ENCODE measurements at places on chromosomes 2 and 18. TPM values are rescaled to one million over a fixed set of nuclear protein-coding genes. Genes with fewer than 3 reads are reported as not detected.
A peak's percentile ranks its signal among the peaks of the same experiment; 100 is the strongest.

DNA sequence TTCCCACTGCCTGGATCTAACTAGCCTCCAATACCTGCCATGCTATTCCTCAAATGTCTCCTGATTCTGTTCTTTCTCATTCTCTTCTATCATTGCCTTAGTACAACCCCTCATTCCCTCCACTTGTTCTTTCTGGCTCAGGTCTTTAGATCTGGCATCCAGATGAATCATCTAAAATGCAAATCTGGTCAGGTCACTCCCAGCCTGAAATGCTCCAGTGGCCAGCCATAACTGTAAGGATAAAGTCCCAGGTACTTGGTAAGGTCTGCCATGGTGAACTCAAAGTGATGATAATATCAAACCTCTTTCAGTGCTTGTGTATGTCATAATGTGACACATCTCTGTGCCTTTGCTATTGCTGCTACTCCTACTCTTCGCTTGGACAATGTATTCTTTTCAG is 2.9 kb upstream of the SNRNP27 start:
- H3K27me3 ChIP-seq = no peaks in the 10 kb centered on the region
- DNase-seq = no peak
- no peak overlapping the region for H3K4me3 ChIP-seq
- H3K27ac ChIP-seq = no peak overlapping the region

DNA sequence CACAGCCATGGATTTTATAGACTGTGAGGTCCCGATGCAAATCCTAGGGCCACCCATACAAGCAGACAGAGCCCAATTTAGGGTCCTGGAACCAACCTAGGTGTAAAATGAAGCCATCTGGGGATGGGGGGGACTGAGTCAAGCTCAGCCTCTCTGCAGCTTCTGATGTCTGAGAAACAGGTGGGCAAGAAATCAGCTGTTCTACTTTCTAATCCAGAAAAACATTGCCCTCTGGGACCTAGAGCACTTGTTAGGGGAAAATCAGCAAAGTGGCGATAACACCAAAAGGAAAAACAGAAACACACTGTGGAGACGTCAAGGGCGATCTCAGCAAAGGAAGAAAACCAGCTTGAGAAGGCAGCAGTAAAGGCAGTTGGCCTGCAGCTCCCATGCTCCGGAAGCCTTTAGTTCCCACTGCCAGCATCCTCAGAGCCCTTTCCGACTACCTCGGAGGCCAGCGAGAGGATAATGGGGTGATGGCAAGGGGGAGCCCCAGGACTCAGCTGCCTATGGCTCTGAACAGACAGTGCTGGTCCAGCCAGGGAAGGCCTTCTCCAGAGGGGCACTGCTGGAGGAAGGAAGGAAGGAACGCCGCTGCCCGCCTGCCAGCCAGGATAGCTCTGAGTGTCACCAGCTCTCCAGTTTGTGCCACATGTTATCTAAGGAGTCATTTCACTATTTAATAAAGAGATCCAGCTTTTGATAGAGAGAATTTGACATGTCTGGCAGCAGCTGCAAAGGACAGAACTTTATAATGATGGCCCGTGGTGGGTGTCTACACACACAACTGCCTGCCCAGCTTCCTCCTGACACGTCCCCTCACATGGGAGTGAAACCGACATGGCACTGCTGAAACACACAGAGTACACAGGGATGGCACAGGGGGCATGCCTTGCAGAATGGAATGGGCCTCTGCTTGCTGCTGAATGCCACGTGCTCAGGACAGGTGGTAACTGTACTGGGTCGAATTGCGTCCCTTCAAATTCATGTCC is 37.7 kb downstream of the HS1BP3 start:
- H3K4me3 ChIP-seq = no peak overlapping the region
- H3K4me1 ChIP-seq = no peaks in the 10 kb centered on the region
- H3K36me3 ChIP-seq = no peaks in the 10 kb centered on the region
- H3K27me3 ChIP-seq = no peaks in the 10 kb centered on the region
- no peak overlapping the region for H3K27ac ChIP-seq

GRCh38 chr2:26721115-26722032 is 28.9 kb downstream of the KCNK3 start:
- H3K27me3 ChIP-seq = no peaks in the 10 kb centered on the region
- H3K4me3 ChIP-seq = no peak overlapping the region
- no peak for DNase-seq
- H3K36me3 ChIP-seq = no peaks in the 10 kb centered on the region
- no peak overlapping the region for H3K27ac ChIP-seq

DNA sequence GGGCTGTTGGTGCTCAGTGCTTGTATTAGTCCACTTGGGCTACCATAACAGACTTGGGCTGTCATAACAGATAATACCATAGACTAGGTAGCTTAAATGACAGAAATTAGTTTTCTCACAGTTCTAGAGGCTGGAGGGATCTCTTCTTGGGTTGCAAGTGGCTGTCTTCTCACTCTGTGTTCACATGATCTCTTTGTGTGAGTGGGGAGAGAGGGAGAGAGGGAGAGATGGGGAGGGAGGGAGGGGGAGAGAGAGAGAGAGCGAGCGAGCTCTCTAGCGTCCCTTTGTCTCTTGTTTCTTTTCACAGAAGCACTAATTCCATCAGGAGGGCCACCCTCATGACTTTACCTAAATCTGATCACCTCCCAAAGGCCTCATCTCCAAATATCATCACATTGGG is 4.5 kb upstream of the XRCC5 start:
- H3K27ac ChIP-seq = no peak overlapping the region
- H3K27me3 ChIP-seq = no peaks in the 10 kb centered on the region
- DNase-seq = no peak
- no peak overlapping the region for H3K4me3 ChIP-seq
- H3K36me3 ChIP-seq = peaks cover 3% of the 10 kb centered on the region
- peaks cover 14% of the 10 kb centered on the region for H3K4me1 ChIP-seq

DNA sequence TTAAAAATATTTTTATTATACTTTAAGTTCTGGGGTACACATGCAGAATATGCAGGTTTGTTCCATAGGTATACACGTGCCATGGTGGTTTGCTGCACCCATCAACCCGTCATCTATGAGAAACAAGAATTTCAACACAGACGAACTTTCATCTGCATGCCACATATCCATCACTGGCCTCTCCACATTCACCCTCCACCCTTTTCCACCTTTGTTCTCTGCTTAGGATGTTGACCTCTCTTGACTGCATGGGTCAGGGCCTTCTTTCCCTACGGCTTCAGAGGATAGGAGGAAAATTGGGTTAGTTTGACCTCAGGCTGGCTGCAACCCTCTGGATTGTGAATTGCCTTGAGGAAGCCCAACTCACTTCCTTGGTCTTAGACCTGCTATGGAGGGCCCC is 260.9 kb downstream of the MREG start:
- no peaks in the 10 kb centered on the region for H3K27me3 ChIP-seq
- H3K4me1 ChIP-seq = peaks cover 39% of the 10 kb centered on the region
- H3K36me3 ChIP-seq = no peaks in the 10 kb centered on the region
- no peak for DNase-seq

- H3K36me3 ChIP-seq = no peaks in the 10 kb centered on the region
- H3K4me1 ChIP-seq = no peaks in the 10 kb centered on the region
- H3K27ac ChIP-seq = no peak overlapping the region
- peaks cover 2% of the 10 kb centered on the region for H3K27me3 ChIP-seq
- no peak for DNase-seq
Measured at GRCh38 chr2:134861173-134861572, 22.8 kb downstream of the ACMSD start.

The RUFY4 gene
- not detected for total RNA-seq

DNA sequence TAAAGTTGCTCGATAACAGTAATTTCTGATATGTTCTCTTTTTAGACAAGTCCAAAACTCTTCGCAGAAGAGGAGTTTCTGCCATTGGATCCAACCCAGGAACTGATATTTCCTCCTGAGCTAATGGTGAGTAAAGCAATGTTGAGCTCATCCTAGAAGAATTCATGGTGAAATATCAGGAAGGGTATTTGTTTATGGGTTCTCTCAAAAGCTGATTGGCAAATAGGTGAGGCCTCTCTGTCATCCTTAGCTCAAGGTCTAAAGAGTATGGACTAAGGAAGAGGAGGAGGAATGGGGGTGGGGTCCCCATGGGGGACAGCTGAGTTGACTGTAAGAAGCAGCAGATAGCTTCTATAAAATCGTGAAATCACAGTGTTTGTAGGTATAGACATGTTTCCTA is 18.2 kb downstream of the AOX1 start:
- no peaks in the 10 kb centered on the region for H3K36me3 ChIP-seq
- H3K27me3 ChIP-seq = peaks cover 12% of the 10 kb centered on the region
- H3K4me1 ChIP-seq = peaks cover 1% of the 10 kb centered on the region
- no peak for DNase-seq
- H3K27ac ChIP-seq = no peak overlapping the region

DNA sequence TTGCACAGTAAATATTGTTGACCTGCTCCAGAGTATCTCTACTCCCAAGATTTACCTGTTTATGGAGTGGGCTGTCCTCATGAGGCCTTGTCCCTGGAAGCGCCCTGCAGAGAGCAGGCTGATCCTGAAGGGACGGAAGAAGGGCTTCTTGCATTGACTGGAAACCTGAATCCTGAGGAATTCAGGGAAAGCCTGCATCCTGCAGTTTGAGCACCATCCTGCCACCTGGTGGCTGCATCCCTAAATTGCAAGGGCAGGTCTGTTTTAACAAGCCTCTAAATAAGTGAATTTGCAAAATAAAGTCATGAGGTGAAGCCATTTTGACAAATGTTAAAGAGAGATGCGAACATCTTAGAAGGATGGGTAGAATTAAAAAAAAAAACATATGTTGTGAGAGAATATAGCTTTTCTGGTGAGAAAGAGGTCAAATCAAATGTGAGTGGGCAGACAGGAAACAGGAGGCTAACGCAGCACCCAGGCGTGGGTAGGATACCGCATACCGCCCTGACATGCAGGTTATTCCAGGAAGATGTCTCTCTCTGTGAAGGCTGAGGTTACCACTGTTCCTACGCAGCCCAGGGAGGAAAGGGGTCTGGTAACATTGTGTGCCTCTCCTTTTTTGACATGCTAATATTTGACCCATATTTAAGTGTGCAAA is 754.9 kb downstream of the RNF144A start:
- DNase-seq = peak; percentile 51
- peak overlapping the region; percentile 97 for H3K27ac ChIP-seq
- H3K36me3 ChIP-seq = peaks cover 60% of the 10 kb centered on the region
- H3K4me3 ChIP-seq = peak overlapping the region; percentile 63
- H3K27me3 ChIP-seq = no peaks in the 10 kb centered on the region
- peaks cover 60% of the 10 kb centered on the region for H3K4me1 ChIP-seq

GRCh38 chr2:66233981-66234380 is 200.9 kb upstream of the MEIS1 start:
- no peaks in the 10 kb centered on the region for H3K36me3 ChIP-seq
- H3K27ac ChIP-seq = no peak overlapping the region

- no peak overlapping the region for H3K4me3 ChIP-seq
- DNase-seq = no peak
- no peaks in the 10 kb centered on the region for H3K36me3 ChIP-seq
- peaks cover 47% of the 10 kb centered on the region for H3K27me3 ChIP-seq
Measured at GRCh38 chr2:12931186-12931844, 214.6 kb downstream of the TRIB2 start.

Data from activated T-helper 2 cell treated with anti-CD3 and anti-CD28 coated beads, Interferon-gamma antibody, Interleukin-2, Interleukin-4, amounts not matched to agents 10 μg/mL and 5 μg/mL and 100 μg/mL, durations not matched to agents 14 hours and 24 hours and 36 hours (primary cell).